KBM-7 (cell line): ENCODE measurements at places on chromosomes 13 and 19.

GRCh38 chr13:90979059-90979458, 368.4 kb upstream of the MIR17HG start:
- no peak for DNase-seq

GRCh38 chr19:31329819-31330218, 19.4 kb downstream of the TSHZ3 start:
- DNase-seq: no peak

- DNase-seq: no peak
These were observed 964 bp downstream of the PAK4 start for GRCh38 chr19:39126312-39127187.

GRCh38 chr19:3577723-3578344, 5.1 kb downstream of the HMG20B start:
- DNase-seq: no peak

DNA sequence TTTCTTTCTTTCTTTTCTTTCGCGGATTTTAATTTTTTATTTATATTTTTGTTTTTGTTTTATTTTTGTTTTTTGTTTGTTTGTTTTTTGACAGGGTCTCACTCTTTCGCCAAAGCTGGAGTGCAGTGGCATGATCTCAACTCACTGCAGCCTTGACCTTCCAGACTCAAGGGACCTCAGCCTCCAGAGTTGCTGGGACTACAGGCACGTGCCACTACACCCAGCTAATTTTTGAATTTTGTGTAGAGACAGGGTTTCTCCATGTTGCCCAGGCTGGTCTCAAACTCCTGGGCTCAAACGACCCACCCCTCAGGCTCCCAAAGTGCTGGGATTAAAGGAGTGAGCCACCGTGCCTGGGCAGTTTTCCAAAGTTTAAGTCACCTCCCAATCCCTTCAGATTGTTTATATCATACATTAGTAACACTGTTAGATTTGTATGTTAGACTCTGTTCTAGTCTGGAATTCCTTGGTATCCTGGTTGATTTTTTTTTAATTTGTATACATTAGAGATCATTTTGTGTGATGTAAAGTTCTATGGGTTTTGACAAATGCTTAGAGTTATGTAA, 597.3 kb downstream of the DCT start:
- no peak for DNase-seq

GRCh38 chr13:21066946-21067345, 5.6 kb upstream of the LATS2 start:
- DNase-seq: no peak
